Stimulated activated CD4-positive, alpha-beta T cell treated with anti-CD3 and anti-CD28 coated beads, TNF-alpha, amount 100 ng/mL, for 1 hour (primary cell): ENCODE measurements at places on chromosomes 11 and 22.

GRCh38 chr22:38481162-38481870 is 13.4 kb downstream of the KDELR3 start:
- DNase-seq = no peak

- DNase-seq = no peak
These were observed 197.0 kb upstream of the CADM1 start for GRCh38 chr11:115700981-115701875.

DNA sequence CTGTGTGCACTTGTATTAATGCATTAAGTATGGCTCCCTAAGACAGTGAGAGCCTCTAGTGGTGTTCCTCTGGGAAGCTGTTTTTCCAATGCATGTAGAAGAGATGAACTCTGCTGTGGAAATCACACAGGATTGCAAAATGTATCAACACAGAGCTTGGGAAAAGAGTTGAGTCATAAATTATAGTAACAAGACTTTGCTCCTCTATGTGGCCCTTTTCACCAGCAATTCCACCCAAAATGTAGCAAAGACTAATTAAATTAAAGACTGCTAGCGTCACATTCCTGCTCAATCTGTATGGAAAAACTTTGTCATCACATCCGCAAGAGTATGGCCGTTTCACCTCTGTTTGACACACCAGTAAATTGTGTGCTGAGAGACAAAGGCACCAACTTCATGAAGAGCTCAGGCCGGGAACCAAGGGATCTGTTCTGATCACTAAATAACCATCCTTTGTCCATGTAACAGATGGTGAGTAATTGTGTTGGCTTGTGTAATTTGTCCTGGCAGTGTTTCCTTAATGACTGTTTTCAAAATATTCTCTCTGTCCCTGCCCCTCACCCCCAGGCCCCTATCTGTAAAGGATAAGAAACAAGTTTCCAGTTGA is 209.2 kb upstream of the SORL1-AS1 start:
- DNase-seq = no peak

- DNase-seq = no peak
These were observed 363.5 kb upstream of the PITPNB start for GRCh38 chr22:28282405-28283067.

DNA sequence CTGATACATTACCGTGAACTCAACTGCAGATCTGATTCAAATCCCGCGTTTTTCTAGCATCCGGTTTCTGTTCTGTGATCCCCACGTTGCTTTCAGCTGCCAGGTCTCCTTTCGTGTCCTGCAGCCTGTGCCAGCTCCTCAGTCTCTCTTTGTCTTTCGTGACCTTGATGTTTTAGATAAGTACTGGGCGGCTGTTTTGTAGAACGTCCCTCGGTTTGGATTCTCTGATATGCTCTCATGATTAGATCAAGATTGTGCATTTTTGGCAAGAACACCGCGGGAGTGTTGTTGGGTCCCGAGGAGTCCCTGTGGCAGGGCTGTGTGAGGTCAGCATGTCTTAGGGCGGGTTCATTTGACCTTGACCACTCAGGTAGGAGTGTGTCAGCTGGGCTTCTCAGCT is 38.6 kb downstream of the KCNQ1 start:
- no peak for DNase-seq

- DNase-seq = no peak
These were observed 10.4 kb upstream of the MALAT1 start for GRCh38 chr11:65488273-65489034.

DNA sequence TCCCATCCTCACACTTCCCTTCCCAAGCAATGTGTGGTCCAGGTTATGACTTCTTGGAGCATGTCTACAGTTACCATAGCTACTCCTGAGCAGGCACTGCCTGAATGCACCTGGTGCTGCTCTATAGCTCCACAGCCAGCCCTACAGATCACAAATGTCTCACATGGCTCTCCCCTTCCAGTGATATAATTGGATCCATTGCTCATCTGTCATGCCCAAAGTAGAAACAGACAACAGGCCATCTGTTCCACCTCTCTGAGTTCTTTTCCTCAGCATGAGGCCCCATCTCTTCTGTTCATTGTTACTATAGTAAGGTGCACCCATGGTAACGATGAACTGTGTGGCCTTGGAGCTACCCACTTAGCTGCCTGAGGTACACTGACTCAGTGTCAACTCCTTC is 320.3 kb upstream of the ZC3H12C start:
- DNase-seq = no peak

GRCh38 chr11:122131126-122131525 is 15.1 kb upstream of the BLID start:
- no peak for DNase-seq

GRCh38 chr11:93194673-93195291 is 3.0 kb downstream of the SLC36A4 start:
- DNase-seq = no peak

DNA sequence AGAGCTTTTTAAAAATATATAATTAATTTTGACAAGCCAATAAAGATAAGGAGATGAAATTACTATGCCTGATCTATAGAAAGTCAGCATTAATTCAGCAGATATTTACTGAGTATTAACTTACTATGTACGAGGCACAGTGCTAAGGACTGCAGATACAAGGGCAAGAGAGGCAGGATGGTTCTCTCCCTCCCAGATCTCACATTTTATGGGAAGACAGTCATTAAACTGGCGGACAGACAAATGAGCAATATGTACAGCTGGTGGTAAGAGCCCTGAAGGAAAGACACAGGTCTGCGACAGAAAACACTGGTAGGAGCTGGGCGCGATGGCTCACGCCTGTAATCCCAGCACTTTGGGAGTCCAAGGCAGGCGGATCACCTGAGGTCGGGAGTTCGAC is 36.8 kb downstream of the MCHR1 start:
- no peak for DNase-seq

DNA sequence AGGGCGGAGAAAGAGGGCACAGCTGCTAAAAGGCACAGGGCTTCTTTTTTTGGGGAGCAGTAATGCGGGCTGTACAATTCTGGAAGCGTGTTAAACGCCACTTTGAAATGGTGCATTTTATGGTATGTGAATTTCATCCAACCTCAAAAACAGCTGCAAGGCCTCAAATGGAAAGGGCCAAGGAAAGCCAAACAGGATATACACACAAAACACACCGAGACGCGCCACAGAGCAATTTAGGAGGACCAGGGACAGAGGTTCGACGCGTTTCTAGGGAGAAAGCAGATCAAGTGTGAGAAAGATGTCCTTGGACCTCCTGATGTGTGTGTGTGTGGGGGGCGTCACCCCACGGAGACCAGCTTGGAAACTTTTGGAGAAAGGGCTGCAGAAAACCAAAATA is 31.1 kb downstream of the TSPAN4 start:
- no peak for DNase-seq
